ENCODE measurements at places on chromosomes 11 and 22. TPM values are rescaled to one million over a fixed set of nuclear protein-coding genes. Genes with fewer than 3 reads are reported as not detected.

DNA sequence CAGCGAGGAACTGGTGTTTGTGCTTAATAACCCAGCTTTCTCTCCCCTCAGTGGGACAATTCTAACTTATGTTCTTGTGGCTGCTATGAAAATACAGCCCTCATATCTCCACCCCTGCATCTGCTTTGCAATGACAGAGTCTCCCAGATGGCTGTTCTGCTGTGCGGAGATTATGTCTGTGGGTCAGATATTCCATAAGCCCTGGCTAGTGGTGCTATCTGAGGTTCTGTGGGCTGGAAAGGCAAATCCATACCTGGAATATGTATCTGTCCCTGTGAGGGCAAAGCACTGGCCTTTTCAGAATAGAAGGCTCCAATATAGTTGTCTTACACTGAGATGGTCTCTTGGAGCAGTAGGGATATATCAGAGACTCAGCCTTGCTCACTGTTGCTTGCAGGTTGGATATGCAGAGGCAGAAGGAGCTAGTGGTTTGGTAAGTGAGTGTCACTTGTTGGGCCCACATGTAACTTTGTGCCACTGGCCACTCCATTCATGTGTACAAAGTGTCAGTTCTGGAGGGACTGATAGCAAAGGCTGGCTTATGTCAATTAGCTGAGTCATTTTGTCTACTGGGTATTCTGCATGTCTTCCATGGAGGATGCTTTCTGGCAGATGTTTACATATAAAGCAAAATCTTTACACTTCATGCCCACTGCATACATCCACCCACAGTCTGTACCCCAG lies 246.6 kb downstream of the FAM76B start:
- H3K36me3 ChIP-seq: no peaks in the 10 kb centered on the region
- no peak for DNase-seq
- H3K4me3 ChIP-seq: no peak overlapping the region
- H3K27me3 ChIP-seq: peaks cover 9% of the 10 kb centered on the region

DNA sequence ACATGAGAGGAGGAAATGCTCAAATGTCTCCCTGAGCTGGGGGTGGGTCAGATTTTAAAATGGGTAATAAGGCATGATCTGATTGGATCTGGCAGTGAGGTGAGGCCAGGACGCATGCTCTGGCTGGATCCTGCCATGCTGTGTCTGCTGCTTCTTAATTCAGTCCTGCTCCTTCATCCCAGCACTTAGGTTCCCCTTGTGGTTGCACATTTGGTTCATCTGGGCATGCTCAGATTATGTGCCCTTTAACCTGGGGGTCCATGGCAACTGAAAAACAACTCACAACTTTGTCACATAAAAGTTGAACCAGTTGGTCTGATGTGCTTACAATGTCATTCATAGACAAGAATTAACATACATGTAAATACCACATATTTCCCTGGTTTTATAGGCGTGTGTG lies 67.9 kb downstream of the PIWIL4 start:
- DNase-seq: no peak
- H3K27ac ChIP-seq: no peak overlapping the region
- peaks cover 10% of the 10 kb centered on the region for H3K4me1 ChIP-seq
- H3K4me3 ChIP-seq: no peak overlapping the region
- no peaks in the 10 kb centered on the region for H3K27me3 ChIP-seq
- no peaks in the 10 kb centered on the region for H3K36me3 ChIP-seq

DNA sequence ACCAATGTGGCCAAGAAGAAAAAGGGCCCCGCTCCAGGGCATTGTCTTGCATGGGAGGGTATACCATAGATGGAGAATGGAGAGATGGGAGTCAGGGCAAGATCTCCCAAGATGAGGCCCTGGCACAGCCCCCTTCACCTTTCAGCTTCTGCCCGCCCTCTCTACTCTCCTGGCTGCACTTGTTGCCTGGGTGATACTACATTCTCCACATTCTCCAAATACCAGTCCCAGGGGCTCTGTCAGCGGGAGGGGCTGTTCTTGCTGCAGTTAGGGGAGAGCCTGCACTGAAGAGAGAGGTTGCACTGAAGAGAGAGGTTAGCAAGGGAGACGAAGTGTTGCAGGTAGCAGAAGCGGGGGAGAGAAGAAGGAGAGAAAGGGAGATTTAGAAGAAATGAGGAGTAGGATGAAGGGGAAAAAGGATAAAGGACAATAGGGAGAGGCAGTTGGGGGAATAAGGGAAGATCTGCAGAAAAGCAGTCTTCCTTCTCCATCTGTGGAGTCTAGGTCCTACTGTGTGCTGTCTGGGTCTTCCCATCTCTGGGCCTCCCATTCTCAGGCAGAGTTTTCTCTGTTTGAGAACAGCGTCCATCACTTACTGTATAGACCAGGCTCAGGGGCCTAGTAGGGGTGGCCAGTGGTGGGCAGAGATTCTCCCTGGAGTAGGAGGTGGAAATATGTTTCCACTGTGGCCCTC lies 8.0 kb downstream of the PHLDB1 start:
- H3K27me3 ChIP-seq: no peaks in the 10 kb centered on the region
- H3K36me3 ChIP-seq: no peaks in the 10 kb centered on the region
- no peak for DNase-seq
- H3K4me3 ChIP-seq: no peak overlapping the region
- H3K27ac ChIP-seq: no peak overlapping the region
- H3K4me1 ChIP-seq: peaks cover 13% of the 10 kb centered on the region

DNA sequence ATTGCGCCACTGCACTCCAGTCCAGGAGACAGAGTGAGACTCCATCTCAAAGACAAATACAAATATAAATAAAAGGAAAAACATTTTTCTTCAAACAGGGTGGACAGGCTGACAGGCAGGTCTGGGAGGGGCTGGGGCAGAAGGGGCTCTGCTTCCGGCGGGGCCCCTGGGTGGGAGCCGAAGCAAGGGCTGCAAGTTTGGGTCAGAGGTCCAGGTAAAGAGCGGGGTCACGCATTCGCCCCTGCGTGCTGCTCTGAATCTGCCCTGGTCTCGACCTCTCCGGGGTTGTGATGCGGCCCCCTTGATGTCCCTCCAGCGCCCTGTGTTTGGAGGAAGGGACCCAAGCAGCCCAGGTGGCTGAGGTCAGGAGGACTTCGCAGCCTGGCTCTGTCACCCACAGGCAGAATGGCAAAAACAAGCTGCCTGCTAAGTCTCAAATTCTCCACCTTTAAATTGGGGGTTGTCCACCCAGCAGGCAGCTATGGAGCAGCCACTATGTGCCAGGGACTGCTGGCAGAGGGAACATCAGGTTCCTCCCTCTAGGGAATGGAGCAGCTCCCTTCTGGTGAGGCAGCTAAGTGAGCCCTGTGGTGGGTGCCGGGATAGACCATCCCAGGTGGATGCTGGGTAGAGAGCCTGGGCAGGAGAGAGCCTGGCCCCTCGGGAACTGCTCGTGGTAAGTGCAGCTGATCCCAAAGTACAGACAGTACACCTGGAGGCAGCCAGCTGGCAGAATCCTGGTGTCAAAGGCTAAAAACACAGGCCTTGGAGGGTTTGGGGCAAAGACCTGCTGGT lies 10.3 kb upstream of the PHF21B start:
- H3K36me3 ChIP-seq: no peaks in the 10 kb centered on the region
- DNase-seq: no peak
- H3K4me1 ChIP-seq: no peaks in the 10 kb centered on the region
- no peak overlapping the region for H3K27ac ChIP-seq
- peaks cover 39% of the 10 kb centered on the region for H3K27me3 ChIP-seq

Gene RIBC2
- 7.6 TPM for total RNA-seq

Gene SCGB1A1
- not detected for total RNA-seq

Gene PPP6R3
- 111 TPM for total RNA-seq

Gene TSPAN18
- total RNA-seq: 1.3 TPM

Data from activated T-cell treated with anti-CD3 and anti-CD28 coated beads, Interleukin-2, amount 50 U/mL, for 72 hours (primary cell).